ENCODE measurements at places on chromosomes 6 and 20.

- DNase-seq, result no peak
These were observed 19.8 kb upstream of the C6orf62 start for GRCh38 chr6:24738741-24739140.

DNA sequence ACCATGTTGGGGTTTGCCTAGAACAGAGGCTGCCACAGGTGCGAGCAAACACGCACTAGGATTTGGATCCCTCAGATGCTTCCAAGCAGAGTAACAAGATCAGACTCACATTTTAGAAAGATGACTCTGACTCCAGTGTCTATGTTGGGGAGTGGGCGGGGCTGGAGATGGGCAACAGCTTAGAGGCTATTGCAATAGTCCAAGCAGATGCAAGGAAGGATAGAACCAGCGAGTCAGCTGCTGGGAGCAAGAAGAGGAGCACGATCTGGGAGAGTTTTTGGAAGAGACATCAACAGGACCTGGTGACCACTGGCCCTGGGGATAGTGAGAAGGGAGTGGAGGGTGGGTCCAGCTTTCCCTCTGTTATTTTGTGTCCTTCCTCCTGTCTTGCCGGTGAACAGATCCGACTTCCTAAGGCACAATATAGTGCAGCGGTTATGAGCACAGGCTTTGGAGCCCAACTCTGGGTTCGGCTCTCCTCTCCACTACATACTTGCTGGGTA is 52.7 kb downstream of the FGD2 start:
- no peak for DNase-seq

DNA sequence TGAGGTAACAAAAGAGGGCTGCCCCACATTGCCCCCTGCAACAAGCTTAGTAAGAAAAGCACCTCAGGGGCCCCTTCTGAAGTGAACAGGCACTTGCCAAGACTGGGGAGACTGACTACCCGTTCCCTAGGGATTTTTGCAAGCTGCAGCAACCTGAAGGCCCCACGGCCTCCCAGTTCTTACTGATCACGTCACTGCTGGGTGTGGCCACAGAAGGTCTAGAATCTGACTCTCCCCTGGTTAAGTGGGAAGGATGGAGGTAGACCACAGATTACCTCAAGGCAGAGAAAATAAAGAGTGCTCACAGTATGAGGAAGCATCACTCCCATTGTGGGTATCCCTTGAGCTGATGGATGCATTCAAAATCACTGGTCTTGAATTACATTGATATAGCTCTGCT is 201.5 kb upstream of the KCNQ5 start:
- DNase-seq, result no peak

DNA sequence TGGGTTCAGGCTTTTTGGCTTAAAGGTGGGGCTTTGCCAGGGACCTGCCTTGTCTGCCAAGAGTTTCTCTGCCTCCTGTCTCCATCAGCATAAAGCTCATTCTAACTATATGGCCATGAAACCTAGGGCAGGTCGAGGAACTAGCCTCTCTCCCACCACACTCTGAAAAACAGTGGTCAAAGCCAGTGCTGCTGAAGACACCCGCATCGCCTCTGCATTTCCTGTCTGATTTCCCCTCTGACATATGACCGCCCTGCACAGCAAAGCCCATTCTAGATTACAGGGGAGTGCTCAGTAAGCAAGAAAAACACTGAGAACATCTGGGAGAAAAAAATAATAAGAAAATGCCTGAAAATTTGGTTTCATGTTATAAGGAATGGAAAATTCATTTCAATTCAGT is 573.6 kb downstream of the PRKN start:
- no peak for DNase-seq

GRCh38 chr6:125088963-125089362 is 64.6 kb upstream of the TPD52L1 start:
- DNase-seq, result no peak

DNA sequence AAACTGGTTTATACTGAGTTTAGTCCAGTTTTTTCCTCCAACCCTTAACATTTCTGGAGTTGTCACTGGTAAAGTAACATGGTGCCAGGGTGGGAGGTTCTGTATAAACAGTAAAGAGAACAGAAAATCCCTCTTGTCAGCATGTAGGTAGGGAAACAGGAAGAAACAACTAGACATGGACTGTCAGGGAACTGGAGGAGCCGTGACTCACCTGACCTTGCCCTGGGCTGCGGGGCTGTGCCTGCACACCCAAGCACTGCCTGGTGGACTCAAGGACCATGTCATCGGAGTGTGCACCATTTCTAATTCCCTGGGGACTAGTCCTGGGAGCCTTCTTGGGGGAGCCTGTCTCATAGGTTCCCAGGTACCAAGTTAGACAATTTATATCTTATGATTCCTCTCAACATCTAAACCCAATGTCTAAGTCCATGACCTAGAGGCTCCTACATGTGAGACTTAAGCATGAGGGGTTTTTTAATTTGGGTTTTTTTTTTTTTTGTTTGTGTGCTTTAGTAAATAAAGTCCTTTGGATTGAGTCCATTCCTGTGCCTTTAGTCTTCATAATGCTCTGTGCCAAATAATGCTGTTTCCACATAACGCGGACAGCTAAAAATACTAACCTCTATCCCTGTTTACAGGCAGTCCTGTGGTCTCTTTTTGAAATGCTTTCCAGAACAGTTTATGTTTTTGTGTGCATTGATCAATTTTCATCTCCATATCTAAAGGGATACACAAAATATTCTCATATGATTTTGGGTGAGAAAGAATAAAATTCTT is 136.9 kb upstream of the SUPT3H start:
- no peak for DNase-seq

GRCh38 chr20:14775778-14776177 is 438.4 kb upstream of the FLRT3 start:
- no peak for DNase-seq

DNA sequence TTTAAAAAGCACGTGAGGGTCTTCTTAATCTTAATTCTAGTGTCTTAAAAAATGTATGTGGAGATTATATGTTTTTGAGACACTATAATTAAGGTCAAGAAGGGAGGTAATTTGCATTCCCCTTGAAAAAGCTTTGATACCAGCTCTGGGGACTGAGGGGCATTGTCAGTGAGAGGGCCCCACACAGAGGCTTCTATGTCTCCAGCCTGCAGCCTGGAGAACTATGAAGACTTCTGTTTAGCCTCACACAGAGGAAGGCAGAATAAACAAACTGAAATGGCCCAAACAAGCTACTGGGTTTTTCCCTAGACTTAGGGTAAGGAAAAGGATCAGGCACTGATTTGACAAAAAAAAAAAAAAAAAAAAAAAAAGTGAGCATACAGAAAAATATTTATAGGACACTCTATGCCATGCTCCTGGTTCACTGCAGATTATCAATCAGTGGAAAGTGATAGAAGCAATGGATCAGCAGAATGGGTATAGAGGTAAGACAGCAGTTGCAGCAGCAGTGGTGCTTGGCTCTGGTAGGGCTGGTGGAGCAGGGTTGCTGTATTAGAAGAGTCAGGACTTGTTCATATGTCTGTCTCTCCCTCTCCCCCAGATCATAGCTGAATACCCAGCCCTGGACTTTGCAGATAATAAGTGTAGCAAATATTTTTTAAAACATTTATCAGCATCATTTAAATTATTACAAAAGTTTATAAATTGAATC is 85.4 kb downstream of the KLHL32 start:
- no peak for DNase-seq

GRCh38 chr6:131638013-131638412 is 911 bp downstream of the ENPP3 start:
- no peak for DNase-seq

GRCh38 chr20:53080969-53081871 is 109.1 kb downstream of the TSHZ2 start:
- no peak for DNase-seq

GRCh38 chr20:44129911-44130718 is 56.9 kb downstream of the JPH2 start:
- DNase-seq, result no peak

GRCh38 chr6:121857551-121857950 is 422.1 kb downstream of the GJA1 start:
- no peak for DNase-seq

- no peak for DNase-seq
These were observed 122.1 kb upstream of the BCLAF1 start for GRCh38 chr6:136411453-136412354.

- no peak for DNase-seq
These were observed 79.4 kb downstream of the JAG1 start for GRCh38 chr20:10594296-10594868.

GRCh38 chr20:62741191-62741691 is 32.6 kb downstream of the NTSR1 start:
- no peak for DNase-seq

DNA sequence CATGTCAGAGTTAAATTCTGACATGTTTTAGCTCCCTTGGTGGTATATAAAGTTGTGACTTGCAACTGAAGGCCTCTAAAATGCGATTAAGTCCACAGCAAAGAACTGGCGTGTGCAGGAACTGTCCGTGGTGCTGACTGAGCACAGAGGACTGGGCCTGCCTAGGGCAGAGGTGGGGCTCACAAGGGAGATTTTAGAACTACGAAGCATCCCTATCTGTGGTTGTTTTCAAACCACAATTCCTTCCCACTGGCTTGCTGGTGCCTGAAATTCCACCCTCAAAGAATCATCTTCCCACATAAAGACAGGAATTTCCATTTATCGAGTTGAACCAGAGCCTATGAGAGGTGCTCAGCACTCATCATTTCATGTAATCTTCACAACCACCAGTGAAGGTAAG is 30.1 kb downstream of the RIMS4 start:
- DNase-seq, result no peak

DNA sequence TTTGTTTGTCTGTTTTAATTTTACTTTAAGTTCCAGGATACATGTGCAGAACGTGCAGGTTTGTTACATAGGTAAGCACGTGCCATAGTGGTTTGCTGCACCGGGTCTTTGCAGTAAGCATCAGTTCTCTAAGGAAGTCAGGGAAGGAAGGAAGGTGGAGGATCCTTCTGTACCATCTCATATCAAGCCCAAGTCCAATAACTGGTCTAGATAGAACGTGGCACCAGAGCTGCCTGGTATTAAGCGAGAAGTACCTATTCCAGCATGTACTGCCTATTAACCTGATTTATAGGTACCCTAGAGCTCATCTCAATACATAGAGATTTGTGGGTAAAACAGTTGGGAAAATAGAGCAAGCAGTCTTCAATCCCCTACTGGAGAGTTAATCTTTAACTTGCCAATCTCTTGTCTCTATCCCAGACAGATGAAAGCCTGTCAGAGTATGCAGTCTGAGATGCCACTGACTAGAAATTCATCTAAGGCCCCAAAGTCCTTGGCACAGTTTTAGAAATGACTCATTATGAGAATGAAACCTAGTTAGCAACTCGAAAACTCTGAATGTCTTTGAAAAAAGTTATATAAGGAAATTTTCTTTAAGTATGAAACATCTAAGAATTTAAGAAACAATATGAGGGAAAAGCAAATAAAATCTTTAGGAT is 144.9 kb downstream of the TFAP2A start:
- no peak for DNase-seq

DNA sequence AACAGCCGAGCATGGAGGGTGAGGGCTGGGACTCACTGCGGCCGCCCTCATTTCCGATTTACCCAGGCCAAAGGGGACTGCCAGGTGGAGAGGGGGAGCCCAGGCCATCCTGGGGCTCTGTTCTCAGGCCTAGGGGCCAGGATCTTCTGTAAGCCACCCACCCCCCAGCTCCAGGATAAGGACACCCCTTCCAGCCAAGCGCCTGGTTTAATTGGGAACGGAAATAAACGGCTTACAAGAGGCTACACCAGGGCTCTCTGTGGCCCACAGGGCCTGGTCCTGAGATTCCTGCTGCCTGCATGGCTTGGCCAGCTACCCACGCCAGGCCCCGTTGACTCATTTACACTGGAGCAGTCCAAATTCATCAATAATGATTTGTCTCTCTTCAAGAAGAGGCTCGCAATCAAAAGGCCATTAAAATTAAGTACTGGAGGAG is 68.1 kb upstream of the TOP1 start:
- DNase-seq, result no peak

DNA sequence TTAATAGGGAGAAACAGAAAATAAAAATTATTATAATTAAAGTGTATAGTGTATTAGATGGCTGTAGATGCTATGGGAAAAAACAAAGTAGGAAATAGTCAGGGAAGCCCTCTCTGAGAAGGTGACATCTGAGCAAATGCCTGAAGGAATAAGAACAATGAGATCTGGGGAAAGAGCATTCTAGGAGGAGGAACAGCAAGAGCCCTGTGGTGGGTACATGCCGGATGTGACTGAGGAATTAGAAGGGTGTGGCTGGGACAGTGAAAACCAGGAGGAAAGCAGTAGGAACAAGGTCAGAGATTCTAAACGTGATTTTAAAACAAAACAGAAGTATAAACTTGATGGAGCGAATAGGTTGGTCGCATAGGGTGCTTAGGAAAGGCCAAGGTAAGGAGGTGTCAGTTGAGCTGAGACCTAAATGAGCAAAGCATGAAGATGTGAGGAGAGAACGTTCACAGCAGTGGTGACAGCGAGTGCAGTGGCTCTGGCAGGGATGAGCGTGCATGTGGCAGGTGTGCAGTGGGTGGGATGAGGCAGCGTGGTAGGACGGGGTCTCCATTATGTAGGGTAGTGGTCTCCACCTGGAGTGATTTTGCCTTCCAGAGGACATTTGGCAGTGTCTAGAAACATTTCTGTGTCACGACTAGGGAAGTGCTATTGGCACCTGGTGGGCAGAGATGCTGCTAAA is 97.1 kb upstream of the MRPS10 start:
- DNase-seq, result no peak

- DNase-seq, result no peak
These were observed 44.1 kb upstream of the GCM1 start for GRCh38 chr6:53192682-53193188.

DNA sequence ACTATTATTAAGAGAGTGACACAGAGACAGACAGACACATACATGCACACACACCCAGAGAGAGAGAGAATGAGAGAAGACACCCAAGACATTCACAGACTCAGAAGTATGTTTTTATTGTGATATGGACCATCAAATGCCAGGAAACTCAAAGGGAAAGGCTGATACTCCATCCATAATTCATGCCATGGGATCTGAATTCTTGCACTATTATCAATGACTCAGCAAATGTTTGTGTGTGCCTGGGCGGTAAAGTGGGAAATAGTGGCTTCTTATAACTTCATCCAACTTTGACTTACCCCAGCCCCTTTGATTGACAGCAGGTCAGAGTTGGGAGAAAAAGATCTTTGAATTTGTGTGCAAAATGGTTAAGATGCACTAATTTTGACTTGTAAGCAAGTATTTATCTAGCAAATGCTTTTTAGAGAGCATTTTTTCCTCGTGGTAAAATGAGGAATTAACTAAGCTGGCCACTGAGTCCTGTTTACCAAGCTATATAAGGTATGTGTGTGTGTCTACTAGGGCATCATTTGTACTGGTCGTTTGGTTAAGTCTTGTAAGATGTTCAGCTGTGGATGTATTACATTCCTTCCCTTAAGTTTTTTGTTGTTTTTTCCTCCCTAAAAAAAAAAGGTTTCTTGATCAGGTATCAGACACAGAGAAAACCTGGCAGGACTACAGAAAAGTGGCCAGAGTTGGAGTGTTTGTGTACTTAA is 3.0 kb upstream of the CCN2 start:
- no peak for DNase-seq

All from esophagus squamous epithelium (tissue), 5 donors.